ENCODE measurements at places on chromosomes 2 and 18. TPM values are rescaled to one million over a fixed set of nuclear protein-coding genes. Genes with fewer than 3 reads are reported as not detected.

GRHL1 gene
- 2.0 TPM for total RNA-seq

CDH2 gene
- not detected for total RNA-seq

SFT2D3 gene
- total RNA-seq: 5.2 TPM

UGT1A7 gene
- total RNA-seq: not detected

SRD5A2 gene
- total RNA-seq: not detected

GRCh38 chr2:151347906-151348305 is 9.5 kb upstream of the TNFAIP6 start:
- DNase-seq: no peak

GRCh38 chr2:101162561-101163330 is 11.6 kb upstream of the TBC1D8 start:
- DNase-seq: no peak

DNA sequence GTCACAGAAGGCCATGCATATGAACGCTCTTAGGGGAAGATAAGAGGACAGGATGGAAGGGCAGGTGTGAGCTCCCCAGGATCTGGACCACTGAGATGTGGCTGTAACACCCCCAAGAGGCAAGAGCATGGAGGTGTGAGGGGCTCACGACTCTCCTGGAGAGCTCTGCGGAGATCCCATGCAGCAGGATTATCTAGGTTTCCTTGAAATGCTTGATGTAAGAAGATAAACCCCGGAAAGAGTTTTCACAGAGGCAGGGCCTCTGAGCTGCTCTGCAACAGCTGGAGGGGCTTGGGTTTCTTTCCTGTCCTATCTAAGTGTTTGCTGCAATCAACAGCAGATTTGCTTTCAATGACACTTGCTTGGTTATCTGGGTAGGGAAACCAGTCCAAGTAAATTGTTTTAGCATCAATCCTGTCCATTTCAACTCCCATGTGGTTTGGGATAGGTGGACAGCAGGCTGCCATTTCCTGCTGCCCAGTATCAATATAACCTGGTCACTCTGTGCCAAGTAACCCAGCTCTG is 138.9 kb downstream of the SMAD2 start:
- no peak for DNase-seq

GRCh38 chr2:202361108-202361507 is 15.0 kb upstream of the BMPR2 start:
- DNase-seq: no peak

DNA sequence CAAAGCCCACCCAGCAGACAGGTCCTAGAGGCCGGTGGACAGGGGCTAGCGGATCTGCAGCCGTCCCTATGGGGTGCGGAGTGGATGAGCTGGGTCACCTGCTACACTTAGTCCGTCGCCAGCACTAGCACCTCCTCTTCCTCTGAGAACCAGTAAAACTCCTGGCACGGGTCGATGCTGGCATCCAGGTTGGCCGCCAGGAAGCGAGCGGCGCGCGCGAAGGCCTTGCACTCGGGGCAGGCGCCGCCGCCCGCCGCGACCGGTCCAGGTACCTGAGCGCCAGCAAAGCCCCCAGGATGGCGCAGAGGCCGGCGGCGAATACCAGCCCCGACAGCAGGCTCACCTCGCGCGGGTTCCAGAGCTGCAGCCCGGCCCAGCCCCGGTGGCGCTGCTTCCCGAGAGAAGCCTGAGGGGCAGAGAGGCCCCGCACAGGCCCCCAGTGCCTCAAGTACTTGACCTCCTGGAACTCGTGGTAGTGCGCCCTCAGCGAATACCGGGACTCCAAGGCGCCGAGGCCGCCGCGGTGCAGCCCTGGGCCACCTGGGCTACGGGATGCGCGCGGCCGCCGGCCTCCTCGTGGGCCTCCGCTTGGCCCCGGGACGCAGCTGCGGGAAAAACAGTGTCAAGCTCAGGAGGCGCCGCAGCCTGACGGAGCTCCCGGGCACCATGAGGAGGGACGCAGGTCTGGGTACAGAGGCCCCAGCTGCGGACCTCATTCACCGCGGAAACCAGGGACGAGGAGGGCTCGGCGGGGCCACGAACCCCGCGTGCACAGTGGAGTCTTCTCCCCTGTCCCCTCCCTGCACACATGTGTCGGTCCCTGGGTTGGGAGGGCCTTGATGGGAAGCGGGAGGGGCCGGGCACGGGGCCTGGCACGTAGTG is 27.5 kb upstream of the ALPP start:
- no peak for DNase-seq

DNA sequence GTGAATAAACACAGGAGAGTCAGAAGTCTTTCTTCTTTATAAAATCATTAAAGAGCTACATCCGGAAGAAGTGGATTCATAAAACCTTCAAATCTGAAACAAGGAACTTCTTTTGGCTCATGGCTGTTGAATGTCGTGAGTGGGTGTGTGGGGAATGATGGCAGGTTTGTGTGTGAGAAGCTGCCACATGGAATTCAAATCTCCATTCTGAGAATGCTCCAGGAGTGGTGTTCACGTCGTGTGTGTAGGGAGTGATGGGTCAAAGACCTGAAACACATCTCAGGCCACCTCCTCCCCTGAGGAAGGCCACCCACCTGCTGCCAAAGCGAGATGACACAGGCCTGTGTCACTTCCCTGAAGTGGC is 28.9 kb downstream of the FAM228A start:
- no peak for DNase-seq

- DNase-seq: no peak
These were observed 84.7 kb upstream of the PKDCC start for GRCh38 chr2:41962922-41963622.

DNA sequence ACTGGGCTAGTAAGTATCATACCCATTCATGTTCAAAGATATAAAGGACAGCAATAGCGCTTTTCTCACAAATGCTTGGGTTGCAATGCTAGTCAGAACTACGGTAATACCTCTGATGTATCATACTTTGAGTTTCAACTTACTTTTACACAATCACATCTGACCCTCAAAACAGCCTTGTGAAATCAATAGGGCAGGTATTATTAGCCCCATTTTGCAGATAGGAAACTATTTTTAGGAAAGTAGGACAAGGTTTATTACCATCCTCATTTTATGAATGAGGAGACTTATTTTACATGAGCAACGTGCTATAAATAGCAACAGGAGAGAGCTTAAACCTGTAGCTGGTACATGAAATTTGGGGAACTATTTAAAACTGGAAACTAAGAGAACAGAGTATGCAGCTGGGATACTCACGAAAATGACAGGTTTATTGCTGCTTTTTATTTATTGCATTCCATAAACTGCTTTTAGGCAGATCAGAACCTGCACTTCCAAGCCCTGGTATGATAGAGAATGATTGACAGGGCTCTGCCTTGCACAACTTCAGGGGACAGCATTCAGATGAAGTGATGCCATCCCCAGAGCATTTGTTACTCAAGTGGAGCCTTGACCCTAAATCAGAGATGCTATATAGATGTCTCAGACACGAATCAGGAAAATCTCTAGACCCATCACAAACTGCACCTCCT is 42.4 kb upstream of the PPM1B start:
- no peak for DNase-seq

Measured in activated CD4-positive, alpha-beta memory T cell treated with anti-CD3 and anti-CD28 coated beads, Interleukin-2, amount 10 ng/mL, durations not matched to agents 7 days and 5 days (primary cell).